ENCODE measurements at places on chromosomes 4 and X. TPM values are rescaled to one million over a fixed set of nuclear protein-coding genes. Genes with fewer than 3 reads are reported as not detected.

DNA sequence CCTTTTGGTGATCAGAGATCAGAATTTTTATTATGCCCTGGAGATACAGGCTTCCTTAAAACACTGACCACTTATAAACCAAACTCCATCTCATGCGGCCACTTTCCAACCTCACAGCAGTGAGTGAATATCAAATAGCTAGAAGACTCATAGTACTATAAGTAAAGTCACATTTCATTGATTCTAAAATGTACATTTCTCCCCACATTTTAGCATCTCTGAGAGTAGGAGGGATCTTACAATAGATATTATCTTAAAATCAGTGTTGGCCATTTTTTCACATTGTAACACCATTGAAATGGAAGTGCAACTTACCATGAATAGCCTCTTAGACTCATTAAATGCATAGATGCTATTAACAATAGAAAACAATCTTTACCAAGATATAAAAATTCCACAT is 17.4 kb downstream of the PCYT1B start:
- H3K36me3 ChIP-seq = no peaks in the 10 kb centered on the region
- no peak overlapping the region for H3K27ac ChIP-seq
- DNase-seq = no peak
- H3K27me3 ChIP-seq = no peaks in the 10 kb centered on the region
- H3K4me1 ChIP-seq = no peaks in the 10 kb centered on the region

GRCh38 chrX:140141444-140142029 is 176.2 kb upstream of the CXorf66 start:
- H3K36me3 ChIP-seq = no peaks in the 10 kb centered on the region
- peak; percentile 23 for DNase-seq
- H3K4me1 ChIP-seq = no peaks in the 10 kb centered on the region
- H3K27me3 ChIP-seq = no peaks in the 10 kb centered on the region

- H3K27me3 ChIP-seq = no peaks in the 10 kb centered on the region
- no peak overlapping the region for H3K27ac ChIP-seq
- no peaks in the 10 kb centered on the region for H3K4me1 ChIP-seq
- no peak overlapping the region for H3K4me3 ChIP-seq
Measured at GRCh38 chr4:78599931-78600375, 48.4 kb downstream of the ANXA3 start.

DNA sequence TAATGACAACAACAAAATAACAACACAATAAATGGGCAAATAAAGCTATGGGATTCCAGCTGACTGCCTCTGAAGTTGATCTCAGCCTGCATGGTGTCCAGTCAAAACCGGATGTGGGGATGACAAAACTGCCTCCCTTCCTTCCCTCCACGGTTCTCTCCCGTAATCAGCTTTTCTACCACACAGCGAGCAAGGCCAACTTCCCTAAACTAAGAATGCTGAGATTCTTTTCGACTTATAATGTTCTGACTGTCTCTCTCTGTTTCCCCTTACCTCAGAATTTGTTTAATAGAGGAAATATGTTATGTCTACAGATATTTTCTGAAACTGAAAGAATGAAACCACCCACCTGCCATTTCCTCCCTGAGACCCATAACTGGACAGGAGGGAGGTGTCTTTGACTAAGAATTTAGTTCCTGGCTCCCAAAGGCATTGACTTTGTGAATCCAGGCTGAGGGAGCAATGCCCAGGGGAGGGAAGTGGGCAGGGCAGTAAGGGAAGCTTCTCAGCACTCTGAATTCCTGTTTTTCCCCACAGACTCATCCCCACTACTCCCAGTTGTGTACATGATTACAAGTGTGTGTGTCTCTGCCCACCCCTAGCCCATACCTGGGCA is 1.0 kb upstream of the TLR1 start:
- H3K27ac ChIP-seq = peak overlapping the region; percentile 47
- no peaks in the 10 kb centered on the region for H3K27me3 ChIP-seq
- no peak for DNase-seq
- peaks cover 25% of the 10 kb centered on the region for H3K4me1 ChIP-seq
- H3K36me3 ChIP-seq = peaks cover under 1% of the 10 kb centered on the region

GRCh38 chr4:80897537-80898303 is 132.8 kb upstream of the BMP3 start:
- no peak overlapping the region for H3K4me3 ChIP-seq
- H3K36me3 ChIP-seq = no peaks in the 10 kb centered on the region
- no peaks in the 10 kb centered on the region for H3K4me1 ChIP-seq
- H3K27ac ChIP-seq = no peak overlapping the region
- no peaks in the 10 kb centered on the region for H3K27me3 ChIP-seq
- DNase-seq = no peak

- H3K4me1 ChIP-seq = no peaks in the 10 kb centered on the region
- no peaks in the 10 kb centered on the region for H3K27me3 ChIP-seq
- DNase-seq = no peak
- no peak overlapping the region for H3K4me3 ChIP-seq
- no peaks in the 10 kb centered on the region for H3K36me3 ChIP-seq
- H3K27ac ChIP-seq = no peak overlapping the region
Measured at GRCh38 chr4:186820391-186820891, 96.8 kb upstream of the FAT1 start.

- H3K27ac ChIP-seq = no peak overlapping the region
- H3K4me3 ChIP-seq = no peak overlapping the region
- H3K27me3 ChIP-seq = no peaks in the 10 kb centered on the region
- DNase-seq = no peak
- H3K4me1 ChIP-seq = no peaks in the 10 kb centered on the region
Measured at GRCh38 chr4:93179044-93179443, 649.5 kb upstream of the ATOH1 start.

GRCh38 chrX:31232506-31232905 is 160.7 kb upstream of the FTHL17 start:
- H3K27me3 ChIP-seq = no peaks in the 10 kb centered on the region
- H3K27ac ChIP-seq = no peak overlapping the region
- no peaks in the 10 kb centered on the region for H3K4me1 ChIP-seq
- H3K36me3 ChIP-seq = no peaks in the 10 kb centered on the region
- H3K4me3 ChIP-seq = no peak overlapping the region
- no peak for DNase-seq

DNA sequence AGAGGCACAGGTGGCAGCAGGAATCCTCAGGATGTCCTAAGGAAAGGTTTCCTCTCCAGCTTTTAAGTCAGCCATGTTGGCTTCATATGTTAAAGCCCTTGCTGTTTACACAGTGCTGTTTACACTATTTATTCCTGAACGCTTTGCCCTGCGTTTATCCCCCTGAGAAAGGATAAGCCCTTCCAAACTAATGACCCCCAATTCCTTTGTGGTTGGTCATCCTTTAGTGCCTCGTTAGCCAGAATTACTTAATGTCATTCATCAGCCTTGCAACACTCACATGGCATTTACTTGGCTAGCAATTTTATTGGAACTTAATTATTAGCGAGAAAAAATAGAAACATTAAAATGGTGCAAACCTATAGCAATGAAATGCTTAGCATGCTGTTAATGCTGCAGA is 23.8 kb downstream of the VCX2 start:
- no peak for DNase-seq
- H3K36me3 ChIP-seq = no peaks in the 10 kb centered on the region
- H3K27ac ChIP-seq = no peak overlapping the region
- H3K4me1 ChIP-seq = no peaks in the 10 kb centered on the region
- no peak overlapping the region for H3K4me3 ChIP-seq

DNA sequence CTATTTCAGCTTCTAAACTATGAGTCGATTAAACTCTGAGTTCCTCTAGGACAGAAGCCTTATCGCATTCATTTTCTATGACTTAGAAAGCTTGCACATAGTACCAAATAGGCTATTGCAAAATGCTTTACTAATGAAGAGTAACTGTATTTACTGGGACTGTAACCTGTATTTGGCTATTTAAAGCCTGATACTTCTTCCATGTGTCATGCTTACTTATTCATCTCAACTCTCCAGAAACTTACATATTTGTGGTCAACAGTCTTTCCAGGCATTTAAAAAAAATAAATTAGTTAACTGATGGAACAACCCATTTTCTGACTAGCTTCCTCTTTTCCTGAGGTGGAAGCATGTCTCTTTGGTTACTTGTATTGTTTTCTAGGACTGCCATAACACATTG is 467.9 kb downstream of the PCDH11X start:
- DNase-seq = no peak
- H3K36me3 ChIP-seq = no peaks in the 10 kb centered on the region
- H3K4me3 ChIP-seq = no peak overlapping the region
- no peaks in the 10 kb centered on the region for H3K27me3 ChIP-seq
- H3K27ac ChIP-seq = no peak overlapping the region

DNA sequence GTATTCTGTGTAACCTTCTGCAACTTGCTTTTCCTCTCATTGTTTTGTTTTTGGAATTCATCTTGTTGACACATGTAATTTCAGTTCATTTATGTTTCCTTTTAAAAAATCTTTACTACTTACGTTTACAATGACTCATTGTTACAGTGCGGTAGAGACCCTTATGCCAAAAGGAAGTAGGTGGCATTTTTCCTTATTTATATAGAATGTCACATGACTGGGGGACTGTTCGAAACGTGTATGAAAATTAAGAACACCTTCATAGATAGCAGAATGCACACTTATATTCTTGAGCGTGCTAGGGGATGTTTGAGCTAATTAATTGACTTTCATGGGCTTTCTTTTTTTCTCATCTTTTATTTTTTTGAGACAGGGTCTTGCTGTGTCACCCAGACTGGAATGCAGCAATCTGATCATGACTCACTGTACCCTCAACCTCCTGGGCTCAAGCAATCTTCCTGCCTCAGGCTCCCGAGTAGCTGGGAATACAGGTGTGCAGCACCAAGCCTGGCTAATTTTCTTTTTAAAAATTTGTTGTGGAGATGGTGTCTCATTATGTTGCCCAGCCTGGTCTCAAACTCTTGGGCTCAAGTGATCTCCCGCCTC is 7.3 kb downstream of the REPS2 start:
- no peak for DNase-seq
- H3K36me3 ChIP-seq = no peaks in the 10 kb centered on the region
- H3K27me3 ChIP-seq = no peaks in the 10 kb centered on the region
- no peaks in the 10 kb centered on the region for H3K4me1 ChIP-seq

DNA sequence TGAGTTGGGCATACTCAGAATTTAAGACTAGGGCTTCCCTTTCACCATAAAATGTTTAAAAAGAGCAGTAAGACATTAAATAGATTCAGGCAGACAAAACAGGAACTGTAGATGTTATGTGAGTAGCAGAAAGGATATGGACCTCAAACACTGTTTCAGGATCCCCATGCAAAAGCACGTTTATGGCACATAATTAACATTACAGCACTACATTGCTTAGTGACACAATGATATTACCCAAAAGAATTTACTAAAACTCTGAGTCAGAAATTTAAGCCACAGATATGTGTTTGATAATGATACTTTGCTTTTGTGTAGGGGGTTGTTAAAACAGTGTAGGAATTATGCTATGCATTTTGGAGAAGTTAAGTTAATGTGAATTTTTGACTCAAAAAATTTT is 266.3 kb downstream of the PDGFC start:
- H3K27ac ChIP-seq = no peak overlapping the region
- no peak for DNase-seq
- no peaks in the 10 kb centered on the region for H3K4me1 ChIP-seq
- no peaks in the 10 kb centered on the region for H3K36me3 ChIP-seq

DNA sequence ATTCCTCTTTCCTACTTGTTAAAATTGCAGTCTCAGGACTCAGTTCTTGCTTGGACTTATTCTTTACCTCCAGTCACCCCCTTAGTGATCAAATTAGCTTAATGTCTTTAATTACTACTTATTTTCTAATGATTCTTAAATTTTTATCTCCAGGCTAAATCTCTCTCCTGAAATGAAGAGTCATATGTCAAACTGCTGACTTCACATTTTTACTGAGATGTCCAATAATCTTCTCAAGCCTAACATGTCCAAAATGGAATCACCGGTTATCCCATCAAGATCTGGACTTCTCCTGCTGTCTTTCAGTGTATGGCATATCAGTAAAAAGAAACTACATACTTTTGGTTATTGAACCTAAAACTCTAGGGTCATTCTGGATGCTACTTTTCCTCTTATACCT is 332.3 kb upstream of the HTR2C start:
- no peaks in the 10 kb centered on the region for H3K4me1 ChIP-seq
- no peak for DNase-seq
- no peak overlapping the region for H3K27ac ChIP-seq
- H3K4me3 ChIP-seq = no peak overlapping the region

GRCh38 chr4:30429813-30430761 is 290.1 kb upstream of the PCDH7 start:
- no peak overlapping the region for H3K4me3 ChIP-seq
- H3K36me3 ChIP-seq = no peaks in the 10 kb centered on the region
- no peak overlapping the region for H3K27ac ChIP-seq
- no peaks in the 10 kb centered on the region for H3K4me1 ChIP-seq
- DNase-seq = no peak
- H3K27me3 ChIP-seq = no peaks in the 10 kb centered on the region

DNA sequence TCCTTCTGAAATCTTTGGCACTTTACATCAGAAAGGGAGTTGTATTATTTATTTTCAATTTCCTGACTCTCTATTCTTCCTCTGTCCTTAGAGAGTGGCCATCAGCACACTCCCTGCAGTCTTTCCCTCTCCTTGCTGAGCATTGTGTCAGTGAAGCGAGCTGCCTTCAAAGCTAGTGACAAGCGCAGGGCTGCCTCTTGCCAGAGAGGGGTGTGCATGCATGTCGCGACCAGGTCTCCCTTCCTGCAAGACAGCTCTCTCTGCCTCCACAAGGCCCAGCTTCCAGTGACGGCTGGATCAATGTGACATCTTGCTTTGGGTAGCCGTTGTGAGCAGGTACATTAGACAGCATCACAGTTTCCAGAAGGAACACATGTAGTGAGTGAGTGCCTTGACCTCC is 810.9 kb upstream of the TENM3 start:
- H3K27ac ChIP-seq = no peak overlapping the region
- H3K4me1 ChIP-seq = no peaks in the 10 kb centered on the region
- no peak overlapping the region for H3K4me3 ChIP-seq
- H3K36me3 ChIP-seq = no peaks in the 10 kb centered on the region
- DNase-seq = no peak
- no peaks in the 10 kb centered on the region for H3K27me3 ChIP-seq

- no peak for DNase-seq
- no peak overlapping the region for H3K27ac ChIP-seq
- no peaks in the 10 kb centered on the region for H3K36me3 ChIP-seq
- no peaks in the 10 kb centered on the region for H3K4me1 ChIP-seq
- no peaks in the 10 kb centered on the region for H3K27me3 ChIP-seq
Measured at GRCh38 chr4:156100651-156101050, 147.0 kb upstream of the CTSO start.

- H3K36me3 ChIP-seq = no peaks in the 10 kb centered on the region
- no peaks in the 10 kb centered on the region for H3K27me3 ChIP-seq
- H3K27ac ChIP-seq = no peak overlapping the region
- H3K4me3 ChIP-seq = no peak overlapping the region
- DNase-seq = no peak
Measured at GRCh38 chrX:74408304-74408703, 13.0 kb upstream of the SLC16A2 start.

INTS12 gene
- 16.6 TPM for total RNA-seq

EFHC2 gene
- 0.94 TPM for total RNA-seq

PALLD gene
- total RNA-seq = 1.0 TPM

BRS3 gene
- not detected for total RNA-seq

CXCL8 gene
- 4.6 TPM for total RNA-seq

VCX gene
- total RNA-seq = not detected

ERAS gene
- not detected for total RNA-seq
